Right lobe of liver (tissue), 6 donors: ENCODE measurements at places on chromosomes 13 and 19. TPM values are rescaled to one million over a fixed set of nuclear protein-coding genes. Genes with fewer than 3 reads are reported as not detected.

Gene SIX5
- total RNA-seq = 8.5 TPM

Gene MAST1
- 0.24 TPM for total RNA-seq

Gene FXYD3
- not detected for total RNA-seq

Gene ZNF835
- total RNA-seq = 0.21 TPM

Gene ZNF91
- 17.9 TPM for total RNA-seq

DNA sequence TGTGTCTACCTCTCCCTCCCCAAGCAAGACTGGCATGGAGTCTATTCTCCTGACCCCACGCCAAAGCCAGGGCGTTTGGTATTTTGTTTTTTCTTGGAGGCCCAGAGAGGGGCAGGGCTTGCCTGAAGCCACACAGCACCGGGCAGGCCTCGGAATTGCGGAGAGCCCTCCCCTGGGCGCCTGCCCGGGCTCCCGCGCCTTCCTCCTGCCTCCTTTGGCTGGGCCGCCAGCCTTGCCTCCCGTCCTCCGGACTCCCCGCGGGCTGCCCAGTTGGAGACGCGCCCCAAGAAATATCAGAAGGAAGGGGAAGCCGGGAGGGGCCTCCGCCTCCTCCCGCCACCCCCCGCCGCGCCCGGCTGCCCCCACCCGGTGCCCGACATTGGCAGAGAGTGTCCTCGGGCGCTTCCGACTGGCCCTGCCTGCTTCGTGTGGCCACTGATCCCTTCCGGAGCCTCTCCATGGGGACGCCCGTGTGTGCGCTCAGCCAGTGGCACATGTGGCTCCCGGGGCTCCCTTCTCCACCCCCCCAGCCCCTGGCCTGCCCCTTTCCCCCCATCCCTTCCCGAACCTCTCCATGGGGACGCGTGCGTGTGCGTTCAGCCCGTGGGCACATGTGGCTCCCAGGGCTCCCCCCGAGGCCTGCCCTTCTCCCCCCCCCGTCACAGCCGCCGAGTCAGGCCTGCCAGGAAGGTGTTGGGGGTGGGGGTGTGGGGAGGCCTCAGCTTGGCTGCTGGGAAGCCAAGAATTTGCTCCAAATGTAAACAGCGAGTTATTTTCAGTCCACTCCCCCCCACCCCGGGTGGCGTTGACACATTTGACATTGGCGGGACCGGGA lies 37.3 kb downstream of the NFIC start:
- DNase-seq = peak; percentile 90

DNA sequence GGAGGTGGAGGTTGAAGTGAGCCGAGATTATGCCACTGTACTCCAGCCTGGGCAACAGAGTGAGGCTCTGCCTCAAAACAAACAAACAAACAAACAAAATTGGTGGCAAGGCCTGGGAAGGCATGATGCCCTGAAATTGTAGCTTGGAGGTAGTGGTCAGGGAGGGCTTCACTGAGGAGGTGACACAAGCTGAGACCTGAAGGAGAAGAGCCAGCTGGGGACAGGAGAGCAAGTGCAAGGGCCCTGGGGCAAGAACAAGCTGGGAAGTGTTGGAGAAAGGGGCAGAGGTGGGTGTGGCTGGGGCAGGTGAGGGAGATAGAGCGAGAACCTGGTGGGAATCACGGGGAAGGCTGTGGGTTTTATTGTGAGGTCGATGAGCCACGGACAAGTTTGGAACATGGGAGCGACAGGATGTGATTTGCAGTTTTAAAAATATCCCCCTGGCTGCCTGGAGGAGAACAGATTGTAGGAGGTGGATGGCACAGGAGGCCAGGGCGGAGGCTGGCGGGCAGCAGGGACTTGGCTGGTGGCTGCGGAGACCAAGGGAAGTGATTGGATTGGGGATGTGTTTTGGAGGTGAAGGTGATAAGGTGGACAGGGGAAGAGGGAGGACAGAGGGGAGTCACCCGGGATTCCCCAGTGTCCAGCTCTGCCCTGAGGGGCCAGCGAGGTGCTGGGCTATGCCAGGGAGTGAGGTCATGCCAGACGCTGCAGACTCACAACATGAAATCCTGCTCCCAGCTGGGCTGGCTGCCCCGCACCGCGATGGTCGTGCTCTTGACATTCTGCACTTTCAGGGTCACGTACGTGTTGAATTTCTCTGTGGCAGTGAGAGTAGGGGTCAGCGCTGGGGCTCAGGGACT lies 14.0 kb downstream of the UNC13A start:
- DNase-seq = no peak
